ENCODE measurements at places on chromosomes 2 and 18. TPM values are rescaled to one million over a fixed set of nuclear protein-coding genes. Genes with fewer than 3 reads are reported as not detected.

The SPATA3 gene
- total RNA-seq = not detected

The EPHA4 gene
- 6.1 TPM for total RNA-seq

The RAB17 gene
- 2.4 TPM for total RNA-seq

The KATNAL2 gene
- total RNA-seq = under 0.01 TPM

The METAP1D gene
- total RNA-seq = 2.2 TPM

The PTMA gene
- 388 TPM for total RNA-seq

The SP100 gene
- 26.6 TPM for total RNA-seq

The TAF4B gene
- 2.3 TPM for total RNA-seq

The ANKRD30B gene
- not detected for total RNA-seq

The TPGS2 gene
- 77.1 TPM for total RNA-seq

The ARHGAP28 gene
- total RNA-seq = 0.26 TPM

The TNS1 gene
- total RNA-seq = 2.0 TPM

The GAREM2 gene
- under 0.01 TPM for total RNA-seq

The FBXO11 gene
- 39.8 TPM for total RNA-seq

The FOXD4L1 gene
- total RNA-seq = 0.13 TPM

The POLE4 gene
- total RNA-seq = 21.9 TPM

The LIMS3 gene
- total RNA-seq = not detected

The MYOM1 gene
- total RNA-seq = 0.38 TPM

The KCNS3 gene
- 3.7 TPM for total RNA-seq

The RUFY4 gene
- not detected for total RNA-seq

The VWC2L gene
- not detected for total RNA-seq

The SLC40A1 gene
- total RNA-seq = 1.0 TPM

The ABCB11 gene
- total RNA-seq = 0.26 TPM

The AGFG1 gene
- total RNA-seq = 52.0 TPM

The RALB gene
- 52.7 TPM for total RNA-seq

The RAB31 gene
- 47.7 TPM for total RNA-seq

The MAP3K19 gene
- not detected for total RNA-seq

The ELAC1 gene
- total RNA-seq = 2.6 TPM

The NFATC1 gene
- total RNA-seq = 1.7 TPM

The PROKR1 gene
- total RNA-seq = not detected

The SERPINB13 gene
- total RNA-seq = 48.0 TPM

The POTEJ gene
- total RNA-seq = not detected

The CDCA7 gene
- total RNA-seq = 2.4 TPM

The AKAIN1 gene
- not detected for total RNA-seq

The DSG4 gene
- total RNA-seq = under 0.01 TPM

The LIPG gene
- total RNA-seq = 9.5 TPM

The TXNL1 gene
- 24.1 TPM for total RNA-seq

The RGPD3 gene
- 0.26 TPM for total RNA-seq

The GCKR gene
- total RNA-seq = not detected

The DAPL1 gene
- not detected for total RNA-seq

The GLB1L gene
- total RNA-seq = 3.7 TPM

The NEURL3 gene
- not detected for total RNA-seq

The MARCHF7 gene
- total RNA-seq = 103 TPM

The SKA1 gene
- total RNA-seq = 0.26 TPM

The NYAP2 gene
- total RNA-seq = not detected

The FAM110C gene
- 9.2 TPM for total RNA-seq

The OR6B2 gene
- total RNA-seq = not detected

The GPR55 gene
- not detected for total RNA-seq

The CCDC121 gene
- 0.79 TPM for total RNA-seq

The COL4A4 gene
- total RNA-seq = 0.13 TPM

The KIAA2012 gene
- total RNA-seq = not detected

The ALK gene
- not detected for total RNA-seq

The REG1B gene
- total RNA-seq = not detected

The APLF gene
- total RNA-seq = 6.1 TPM
